ENCODE measurements at places on chromosomes 6 and 20.

DNA sequence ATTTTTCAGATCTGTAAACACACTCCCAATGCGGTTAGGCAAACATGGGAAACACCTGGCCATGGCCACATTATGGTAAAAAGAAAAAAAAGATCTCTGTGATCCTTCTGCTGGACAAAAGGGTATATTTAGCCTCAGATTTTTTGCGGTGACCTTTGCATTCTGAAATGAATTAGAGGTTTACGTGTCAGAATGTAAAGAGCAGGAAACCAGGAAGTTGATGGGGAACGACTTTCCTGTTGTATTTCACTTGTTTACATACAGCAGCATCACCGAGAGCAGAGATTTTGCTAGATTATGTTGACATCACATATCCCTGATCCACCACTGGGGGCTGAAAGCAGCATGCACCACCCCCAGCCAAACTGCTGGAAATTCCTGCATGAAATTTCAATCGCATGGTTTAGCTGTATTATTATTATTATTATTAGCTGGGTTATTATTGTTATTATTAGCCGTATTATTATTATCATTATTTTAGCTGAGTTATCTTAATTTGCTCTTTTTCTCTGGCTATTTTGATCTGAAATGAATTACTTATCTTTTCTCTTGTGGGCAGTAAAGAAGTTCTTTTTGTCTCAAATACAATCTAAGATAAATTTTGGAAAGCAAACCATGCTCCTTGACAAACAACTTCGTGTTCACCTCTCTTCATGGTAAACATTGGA, 189.4 kb downstream of the ZFP64 start:
- peak; percentile 39 for DNase-seq

DNA sequence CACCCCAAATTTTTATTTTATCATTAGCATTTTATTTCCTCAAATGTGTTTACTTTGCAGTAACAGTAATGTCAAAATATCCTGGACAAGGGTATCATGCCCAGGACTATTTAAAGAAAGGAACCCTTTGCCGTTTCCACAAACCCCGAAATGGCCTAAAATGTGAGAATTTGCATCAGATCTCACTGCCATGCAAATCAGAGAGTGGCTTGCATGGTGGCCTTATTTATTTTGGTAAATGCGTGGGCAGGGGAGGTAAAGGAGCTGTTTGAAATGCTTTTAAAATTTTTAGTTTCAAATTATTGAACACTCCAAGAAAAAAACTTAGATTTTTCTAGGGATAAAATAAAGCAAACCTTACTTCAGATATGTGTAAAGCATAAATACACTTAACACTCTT, 43.8 kb downstream of the ADAT2 start:
- DNase-seq: no peak

GRCh38 chr6:41078101-41078500, 5.3 kb downstream of the NFYA start:
- DNase-seq: no peak

GRCh38 chr6:167233490-167233889, 57.6 kb upstream of the UNC93A start:
- DNase-seq: no peak

DNA sequence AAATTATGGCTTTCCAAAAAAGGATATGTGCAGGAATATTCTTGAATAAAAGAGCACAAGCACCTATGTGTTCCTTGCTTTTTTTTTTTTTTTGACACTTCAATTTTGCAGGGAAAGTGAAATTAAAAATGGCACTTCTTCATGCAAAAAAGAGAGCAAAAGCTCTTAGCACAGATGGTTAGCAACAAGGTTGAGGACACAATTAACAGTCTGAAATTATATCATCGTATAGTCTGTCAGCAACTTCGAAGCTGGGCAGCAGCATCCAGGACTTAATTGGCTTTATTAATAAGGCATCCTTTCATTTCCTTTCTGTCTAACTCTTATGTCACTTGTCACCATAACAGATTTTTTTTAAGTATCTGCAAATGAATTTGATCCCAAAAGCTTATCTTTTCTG, 122.6 kb downstream of the FUT9 start:
- no peak for DNase-seq

Measured in NCI-H2081 (cell line).